ENCODE measurements at places on chromosomes 3 and 15.

DNA sequence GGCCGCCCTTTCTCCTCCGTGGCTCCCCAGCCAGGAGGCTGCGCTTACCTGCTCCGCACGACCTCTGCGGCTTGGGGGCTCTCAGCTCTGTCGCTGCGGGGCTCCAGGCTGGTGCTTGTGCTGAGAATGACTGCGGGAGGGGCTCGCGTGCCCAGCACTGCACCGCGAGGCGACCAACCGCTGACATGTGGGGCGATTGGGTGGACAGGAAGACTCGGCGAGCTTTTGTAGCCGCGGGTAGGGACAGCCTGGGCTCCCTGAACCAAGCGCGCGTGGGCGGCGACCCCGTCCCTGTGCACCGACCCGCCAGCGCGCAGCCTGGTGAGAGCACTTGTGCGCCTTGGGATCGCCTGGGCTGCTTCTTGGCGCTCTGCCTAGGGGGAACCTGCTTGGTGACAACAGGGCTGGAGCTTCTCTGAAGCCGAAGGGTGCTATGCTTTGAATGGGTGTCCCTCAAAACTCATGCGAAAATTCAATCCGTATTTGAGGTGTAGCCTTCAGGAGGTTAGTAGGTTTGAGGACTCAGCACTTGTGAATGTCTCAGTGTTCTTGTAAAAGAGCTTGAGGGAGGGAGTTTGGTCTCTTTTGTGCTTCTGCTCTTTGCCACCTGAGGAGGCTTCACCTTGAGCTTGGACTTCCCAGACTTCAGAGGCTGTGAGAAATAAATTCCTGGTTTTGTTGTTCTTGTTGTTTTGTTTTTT is 50.4 kb downstream of the IL12A start:
- DNase-seq = peak; percentile 35

DNA sequence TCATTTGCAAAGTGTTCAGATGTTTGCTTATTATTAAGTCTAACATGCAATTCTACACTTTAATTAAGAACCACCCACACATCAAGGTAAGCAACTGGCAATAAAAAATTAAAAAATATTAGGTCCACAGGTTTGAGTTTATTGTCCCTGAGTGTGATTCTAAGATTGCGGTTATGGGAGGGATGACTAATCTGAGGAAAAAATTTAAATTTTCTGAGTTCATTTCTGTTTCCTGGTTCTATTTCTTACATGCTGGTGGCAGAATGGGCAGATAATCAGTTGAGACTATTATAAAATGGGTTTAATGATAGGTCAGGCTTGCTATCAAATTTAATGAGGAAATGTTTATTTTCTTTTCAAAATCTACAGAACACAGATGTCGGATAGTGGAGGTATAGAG is 105.9 kb downstream of the TP63 start:
- no peak for DNase-seq

GRCh38 chr15:71278989-71279756 is 163.9 kb downstream of the THSD4 start:
- DNase-seq = no peak

- DNase-seq = no peak
Observed at GRCh38 chr3:14117468-14118399, 6.9 kb downstream of the CHCHD4 start.

DNA sequence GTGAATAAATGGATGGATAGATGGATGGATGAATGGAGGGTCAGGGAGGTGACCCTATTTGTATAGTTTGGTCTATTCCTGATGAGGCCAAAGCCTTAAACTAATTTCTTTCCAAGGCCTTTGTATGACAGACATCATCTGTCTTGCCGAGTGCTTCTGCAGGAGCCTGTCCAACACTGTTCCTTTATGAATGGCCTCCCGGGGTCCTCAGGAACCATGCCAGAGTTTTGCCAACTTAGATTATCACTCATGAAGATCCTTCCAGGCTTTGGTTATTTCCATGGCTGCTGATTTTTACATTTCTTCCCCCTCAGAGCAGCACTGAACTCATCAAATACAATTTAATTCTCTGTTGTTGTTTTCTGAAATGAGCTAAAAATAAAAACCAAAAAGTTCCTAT is 133.0 kb upstream of the SOX2 start:
- no peak for DNase-seq

- DNase-seq = no peak
Observed at GRCh38 chr3:75395580-75396315, 268.4 kb upstream of the FRG2C start.

- no peak for DNase-seq
Observed at GRCh38 chr15:35522061-35522460, 23.9 kb downstream of the DPH6 start.

DNA sequence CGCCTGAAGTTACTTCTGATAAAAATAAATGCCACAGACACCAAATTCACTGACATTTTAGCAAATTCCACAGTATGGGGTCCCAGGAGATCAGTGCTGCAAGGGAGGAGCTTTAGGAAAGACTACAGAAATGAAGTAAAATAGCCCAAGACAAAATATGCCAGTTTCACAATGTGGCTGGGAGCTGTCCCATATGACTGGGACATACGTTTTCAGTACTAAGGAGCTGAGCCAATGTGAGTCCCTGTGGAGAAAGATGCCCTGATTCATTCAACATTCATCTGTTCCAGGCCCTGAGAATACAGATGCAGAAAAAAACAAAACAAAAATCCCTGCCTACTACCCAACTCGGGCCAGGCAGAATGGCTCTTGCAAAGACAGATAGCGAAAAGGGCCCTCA is 63.4 kb upstream of the FAM174B start:
- no peak for DNase-seq

DNA sequence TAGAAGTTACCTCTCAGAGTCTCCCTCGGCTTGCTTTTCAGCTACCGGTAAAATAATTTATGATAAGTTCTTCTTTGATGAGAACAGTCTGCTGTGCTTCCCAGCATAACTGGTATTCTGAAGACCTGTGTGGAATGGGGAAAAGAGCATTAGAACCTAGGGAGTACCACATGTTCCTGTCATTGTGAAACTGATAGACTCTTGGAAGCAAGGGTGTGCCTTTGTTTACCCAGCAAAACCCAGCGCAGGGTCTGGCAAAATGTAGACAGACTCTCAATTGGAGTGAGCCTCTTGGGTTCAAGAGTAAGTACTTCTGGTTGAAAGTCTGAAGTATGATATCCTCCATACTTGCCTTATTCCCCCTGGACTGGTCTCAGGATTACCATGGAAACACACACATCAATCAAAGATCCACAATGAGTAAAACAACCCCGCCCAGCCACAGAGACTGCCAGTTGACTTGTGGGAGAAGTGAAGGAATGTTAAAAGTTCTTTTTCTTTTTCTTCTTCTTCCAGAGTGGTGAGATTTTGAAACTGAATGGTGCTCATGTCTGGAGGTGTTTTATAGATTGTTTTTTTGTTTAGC is 652.4 kb upstream of the NAALADL2 start:
- DNase-seq = no peak

GRCh38 chr15:45431511-45431910 is 53.2 kb upstream of the GATM start:
- DNase-seq = no peak

GRCh38 chr15:91496754-91497691 is 356.5 kb upstream of the SLCO3A1 start:
- DNase-seq = no peak

- peak; percentile 64 for DNase-seq
Observed at GRCh38 chr3:46097691-46098241, 70.5 kb upstream of the XCR1 start.

GRCh38 chr3:65712140-65712539 is 326.6 kb downstream of the MAGI1 start:
- DNase-seq = no peak

DNA sequence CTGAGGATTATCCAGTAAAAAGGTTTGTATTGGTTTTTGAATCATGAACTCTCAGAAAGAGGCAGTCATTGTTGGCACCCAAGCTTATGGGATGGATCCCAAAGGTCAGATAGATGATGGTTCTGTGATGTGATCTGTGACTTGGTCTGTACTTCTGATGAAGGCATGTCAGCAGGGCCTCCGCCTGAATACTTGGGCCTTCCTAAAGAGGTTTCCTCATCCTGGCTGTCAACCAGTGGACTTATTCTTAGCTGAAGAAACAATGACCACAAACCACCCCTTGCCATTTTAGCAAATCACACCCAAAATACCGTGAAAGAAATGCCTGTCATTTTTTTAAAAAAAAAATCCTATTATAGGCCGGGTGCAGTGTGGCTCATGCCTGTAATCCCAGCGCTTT is 48.2 kb upstream of the SLC9A9 start:
- no peak for DNase-seq

DNA sequence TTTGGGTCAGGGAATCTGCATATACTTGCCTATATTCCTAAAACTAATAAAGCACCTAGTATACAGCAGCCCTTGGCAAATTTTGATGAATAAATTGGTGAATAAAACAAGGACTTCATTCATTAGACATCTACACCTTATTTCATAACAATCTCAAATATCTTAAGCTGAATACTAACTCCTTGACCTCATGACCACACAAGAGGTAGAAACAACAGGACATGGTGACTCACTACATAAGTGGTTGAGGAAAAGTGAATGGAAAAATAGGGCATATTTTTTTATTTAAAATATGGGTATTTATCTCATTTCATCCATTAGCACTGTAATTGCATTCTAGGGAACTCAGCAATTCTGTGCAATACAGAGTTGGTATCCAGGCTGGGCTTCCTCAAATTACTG is 7.8 kb upstream of the STAC start:
- no peak for DNase-seq

DNA sequence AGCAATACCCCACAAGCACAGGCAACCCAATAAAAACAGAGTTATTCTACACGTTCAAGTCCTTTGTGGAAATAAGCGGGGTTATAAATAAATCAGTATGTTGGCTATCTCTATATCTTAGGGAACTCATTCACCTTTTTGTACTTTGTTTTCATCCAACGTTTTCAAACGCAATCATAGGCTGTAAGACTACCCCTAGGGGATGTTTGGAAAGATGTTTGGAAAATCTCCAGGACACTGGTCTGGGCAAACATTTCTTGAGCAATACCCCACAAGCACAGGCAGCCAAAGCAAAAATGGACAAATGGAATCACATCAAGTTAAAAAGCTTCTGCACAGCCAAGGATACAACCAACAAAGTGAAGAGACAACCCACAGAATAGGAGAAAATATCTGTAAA is 70.1 kb downstream of the CLDN11 start:
- DNase-seq = no peak

DNA sequence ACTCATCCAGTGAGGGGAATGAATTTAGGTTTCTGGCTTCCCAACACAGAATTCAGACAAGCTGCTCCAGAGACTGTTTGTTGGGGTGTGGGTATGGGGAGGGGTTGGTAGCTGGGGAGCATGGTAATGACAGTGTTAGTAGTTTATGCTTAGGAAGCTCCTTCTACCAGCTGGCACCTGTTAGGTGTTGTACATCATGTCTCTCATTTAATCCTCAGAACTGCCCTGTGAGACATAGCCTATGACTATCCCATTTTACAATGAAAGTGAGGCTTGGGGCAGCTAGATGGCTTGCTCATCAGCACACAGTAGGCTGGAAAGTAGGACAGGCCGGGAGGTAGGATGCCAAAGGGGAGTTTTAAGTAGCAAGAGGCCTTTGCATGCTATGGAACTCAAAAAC is 2.5 kb downstream of the EIF4E3 start:
- DNase-seq = no peak

DNA sequence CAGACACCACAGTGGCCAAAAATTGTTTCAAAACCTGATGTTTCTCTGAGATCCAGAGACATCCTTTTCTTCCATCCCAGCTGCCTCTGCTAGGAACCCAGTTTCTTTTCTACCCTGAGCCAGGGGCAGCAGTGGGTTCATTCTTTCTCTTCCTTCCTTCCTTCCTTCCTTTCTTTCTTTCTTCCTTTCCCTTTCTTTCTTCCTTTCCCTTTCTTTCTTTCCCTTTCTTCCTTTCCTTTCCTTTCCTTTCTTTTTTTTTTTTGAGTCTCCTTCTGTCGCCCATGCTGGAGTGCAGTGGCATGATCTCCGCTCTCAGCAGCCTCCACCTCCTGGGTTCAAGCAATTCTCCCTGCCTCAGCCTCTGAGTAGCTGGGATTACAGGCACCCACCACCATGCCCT is 30.7 kb upstream of the COPG1 start:
- DNase-seq = no peak

Measured in activated naive CD8-positive, alpha-beta T cell treated with anti-CD3 and anti-CD28 coated beads for 36 hours (primary cell).